Ovary (tissue), 10 donors: ENCODE measurements at places on chromosomes 7 and 10.
A peak's percentile ranks its signal among the peaks of the same experiment; 100 is the strongest.

- no peak for DNase-seq
Observed at GRCh38 chr10:122407375-122408125, 33.0 kb downstream of the PLEKHA1 start.

GRCh38 chr7:26360650-26361049 lies 69.0 kb downstream of the SNX10 start:
- no peak for DNase-seq

DNA sequence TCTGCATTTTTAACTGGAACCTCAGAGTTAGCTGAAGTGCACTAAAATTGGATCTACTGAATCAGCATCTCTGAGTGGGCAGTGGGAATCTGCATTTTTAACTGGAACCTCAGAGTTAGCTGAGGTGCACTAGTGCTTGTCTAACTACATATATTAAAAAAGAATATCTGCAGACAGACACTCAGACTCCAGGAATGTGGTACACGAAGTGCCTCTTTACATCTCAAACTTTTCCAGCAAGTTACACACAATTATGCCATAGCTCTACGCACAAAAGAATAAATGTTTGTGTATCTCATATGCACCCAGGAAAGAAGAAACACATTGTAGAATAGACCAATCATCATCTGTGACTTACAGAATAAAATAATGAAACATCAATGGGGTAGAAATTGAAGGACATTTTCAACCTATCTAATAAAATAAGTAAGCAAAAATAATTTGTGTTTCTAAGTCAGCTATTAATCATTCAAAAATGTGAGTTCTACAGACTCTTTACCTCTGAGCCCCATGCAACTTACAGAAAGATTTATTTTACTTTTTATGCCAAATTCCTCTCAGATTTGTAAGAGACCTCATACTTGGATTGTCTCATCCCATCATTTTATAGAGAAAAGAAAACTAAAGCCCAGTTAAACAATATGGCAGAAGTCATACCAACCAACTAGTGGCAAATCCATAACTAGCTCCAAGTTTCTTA lies 28.3 kb downstream of the PPP1R3A start:
- no peak for DNase-seq

- no peak for DNase-seq
Observed at GRCh38 chr7:106566196-106566595, 94.8 kb downstream of the CCDC71L start.

DNA sequence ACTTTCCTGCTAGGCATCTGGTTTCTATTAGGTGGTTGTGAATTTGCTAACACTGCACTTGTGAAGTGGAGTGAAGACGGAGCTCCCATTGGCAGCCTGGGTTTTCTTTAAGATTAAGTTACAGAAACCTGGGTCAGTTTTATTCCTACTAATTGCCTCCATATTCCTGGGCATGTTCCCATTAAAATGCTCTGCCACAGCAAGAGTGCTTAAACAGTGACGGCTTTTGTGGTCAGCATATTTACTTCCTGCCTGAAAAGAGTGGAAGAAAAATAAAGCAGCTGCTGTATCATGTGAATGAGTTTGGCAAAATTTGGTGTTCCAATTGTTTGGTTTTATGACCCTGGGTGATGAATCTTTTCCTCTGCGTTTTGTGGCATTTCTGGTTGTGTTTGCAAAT lies 96.9 kb upstream of the PLXDC2 start:
- DNase-seq = no peak

DNA sequence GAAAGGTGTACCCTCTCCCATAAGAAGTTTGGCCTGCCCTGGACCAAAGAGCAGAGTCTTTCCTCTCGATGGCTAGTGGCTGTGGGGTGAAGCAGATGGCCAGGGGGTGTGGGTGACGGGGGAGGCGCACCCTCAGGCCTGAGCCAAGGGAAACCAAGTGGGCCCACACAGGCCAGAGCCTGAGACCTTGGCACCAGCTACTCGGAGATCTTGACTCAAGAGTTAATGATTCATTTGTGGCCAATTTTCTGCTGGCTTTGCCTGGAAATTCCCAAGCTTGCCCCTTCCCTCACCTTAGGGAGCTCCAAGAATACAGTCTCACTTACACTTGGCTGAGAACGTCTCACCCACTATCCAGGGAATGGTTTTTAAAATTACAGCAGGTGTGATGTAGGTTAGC lies 42.7 kb downstream of the ZMIZ1 start:
- no peak for DNase-seq

GRCh38 chr10:123563994-123564393 lies 102.2 kb upstream of the GPR26 start:
- no peak for DNase-seq

GRCh38 chr7:920351-921070 lies 34.0 kb downstream of the ADAP1 start:
- peak; percentile 11 for DNase-seq

- no peak for DNase-seq
Observed at GRCh38 chr10:4501306-4501705, 324.7 kb upstream of the AKR1E2 start.

DNA sequence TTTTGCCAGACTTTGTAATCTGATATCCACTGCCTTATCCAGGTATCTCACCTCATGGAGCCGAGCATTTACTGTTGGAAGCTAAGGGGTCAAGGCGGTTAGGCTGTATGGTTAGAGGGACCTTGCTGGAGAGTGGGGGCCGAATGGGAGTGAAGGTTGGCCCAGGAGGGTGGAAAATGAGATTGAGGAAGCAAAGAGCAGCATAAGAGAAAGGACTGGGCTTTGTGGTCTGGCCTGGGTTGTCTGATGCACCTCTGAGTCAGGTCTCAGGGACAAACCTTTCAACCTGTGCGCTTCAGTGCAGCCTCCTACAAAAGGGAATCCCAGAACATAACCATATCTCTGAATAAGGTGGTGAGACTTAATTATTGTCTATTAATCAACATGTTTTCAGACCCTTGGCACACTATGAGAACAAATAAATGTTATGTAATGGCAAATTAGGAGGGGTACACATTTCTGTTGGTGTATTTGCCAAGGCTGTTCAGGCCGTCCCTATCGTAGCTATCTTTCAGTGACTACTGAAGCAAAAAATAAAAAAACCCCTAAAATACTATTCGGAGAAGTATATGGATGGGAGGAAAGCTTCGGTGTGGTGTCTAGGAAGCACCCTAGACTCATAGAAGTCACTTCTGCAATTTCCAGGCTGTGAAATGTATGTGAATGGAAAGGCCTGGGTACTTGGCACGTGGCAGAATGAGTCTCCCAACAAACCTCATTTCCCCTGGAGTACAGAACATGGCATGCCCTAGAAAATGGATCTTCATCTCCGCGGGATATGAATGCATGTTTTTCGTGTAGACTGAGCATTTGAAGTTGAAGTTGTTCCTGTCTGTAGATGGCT lies 4.3 kb downstream of the CAMK1D start:
- no peak for DNase-seq

GRCh38 chr7:80634505-80634904 lies 3.9 kb upstream of the CD36 start:
- no peak for DNase-seq

DNA sequence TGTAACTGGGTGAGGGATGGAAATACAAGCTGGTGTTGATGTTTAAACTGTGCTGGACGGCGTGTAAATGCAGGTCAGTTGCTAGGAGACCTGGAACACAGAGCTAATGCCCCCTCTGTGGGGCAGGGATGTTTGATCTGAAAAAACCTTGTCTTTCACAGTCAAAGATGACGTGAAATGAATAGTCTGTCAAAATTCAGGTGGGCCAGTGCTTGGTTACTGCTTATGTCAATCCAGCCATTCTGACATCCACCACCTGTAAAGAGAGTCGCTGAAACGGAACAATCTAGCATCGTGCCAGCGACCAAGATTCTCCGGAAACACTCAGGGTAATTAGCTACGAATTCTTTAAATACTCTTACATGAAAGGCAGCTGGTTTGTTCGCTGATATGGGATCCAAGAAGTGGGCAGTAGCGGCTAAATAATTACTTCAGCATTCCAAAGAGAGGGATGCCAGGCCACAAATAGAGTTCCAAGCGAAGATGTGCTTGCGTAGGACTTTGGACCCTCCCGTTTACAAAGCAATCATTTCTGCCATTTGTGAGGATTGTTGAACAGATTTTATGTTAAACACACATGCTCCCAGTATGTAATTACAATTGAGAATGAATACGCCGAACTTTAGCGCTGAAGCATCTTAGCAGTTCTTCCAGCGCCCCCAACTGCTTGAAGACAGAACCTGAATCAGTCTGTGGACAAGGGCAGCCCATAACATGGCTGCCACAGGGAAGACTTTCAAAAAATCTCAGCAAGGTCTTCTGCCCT lies 7.3 kb upstream of the ASB4 start:
- DNase-seq = peak; percentile 19

GRCh38 chr10:17793823-17794644 lies 15.1 kb upstream of the MRC1 start:
- DNase-seq = no peak

DNA sequence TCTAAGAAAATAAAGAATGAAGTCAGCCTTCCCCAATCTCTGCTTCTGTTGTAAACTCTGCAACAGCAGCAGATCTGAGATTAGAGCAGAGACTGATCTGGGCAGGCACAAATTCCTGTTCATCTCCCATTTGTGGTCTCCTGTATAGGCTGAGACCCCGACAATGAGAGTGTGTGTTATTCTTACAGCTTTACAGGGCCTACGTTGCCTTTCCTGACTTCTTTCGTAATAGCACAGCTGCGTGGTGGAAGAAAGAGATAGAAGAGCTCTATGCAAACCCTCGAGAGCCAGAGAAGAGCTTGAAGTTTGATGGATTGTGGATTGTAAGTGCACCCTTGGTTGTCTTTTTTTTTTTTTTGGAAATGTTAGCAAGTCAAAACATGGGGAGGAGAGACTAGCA lies 72.1 kb downstream of the PRSS58 start:
- no peak for DNase-seq

DNA sequence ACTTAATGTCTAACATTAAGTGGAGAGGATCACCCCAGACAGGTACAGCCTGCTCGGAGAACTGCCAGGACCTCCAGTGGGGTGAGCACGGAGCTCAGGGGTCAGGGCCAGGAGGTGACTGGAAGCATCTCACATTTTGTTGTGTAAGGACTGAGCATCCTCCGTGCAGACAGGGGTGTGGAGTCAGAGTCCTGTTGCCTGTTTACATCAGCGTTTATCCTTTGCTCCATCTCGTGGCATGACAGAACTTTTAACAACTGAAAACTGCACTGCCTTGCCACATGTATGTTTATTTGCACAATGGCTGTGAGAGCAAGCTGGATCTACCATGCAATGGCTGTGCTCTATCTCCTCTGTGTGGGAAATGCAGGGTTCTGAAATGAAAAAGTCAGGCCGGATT lies 175.4 kb upstream of the AKR1E2 start:
- DNase-seq = no peak

DNA sequence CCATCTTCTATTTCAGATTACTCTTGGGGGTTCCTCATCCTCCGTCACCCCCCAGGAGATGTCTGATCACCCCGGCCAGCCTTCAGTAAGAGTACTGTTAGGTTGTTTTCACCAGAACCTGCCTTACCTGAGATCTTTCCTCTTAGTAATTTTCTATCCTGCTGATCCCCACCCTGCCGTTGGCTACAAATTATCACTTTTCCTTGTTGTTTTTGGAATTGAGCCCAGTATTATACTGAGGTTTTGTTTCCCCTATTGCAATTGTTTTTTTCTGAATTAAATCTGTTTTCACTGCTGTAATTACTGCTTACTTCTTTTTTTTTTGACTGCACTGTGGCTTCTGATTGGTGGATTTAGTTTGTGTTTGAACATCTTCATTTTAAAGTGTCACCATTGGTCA lies 14.7 kb downstream of the SPAM1 start:
- no peak for DNase-seq

DNA sequence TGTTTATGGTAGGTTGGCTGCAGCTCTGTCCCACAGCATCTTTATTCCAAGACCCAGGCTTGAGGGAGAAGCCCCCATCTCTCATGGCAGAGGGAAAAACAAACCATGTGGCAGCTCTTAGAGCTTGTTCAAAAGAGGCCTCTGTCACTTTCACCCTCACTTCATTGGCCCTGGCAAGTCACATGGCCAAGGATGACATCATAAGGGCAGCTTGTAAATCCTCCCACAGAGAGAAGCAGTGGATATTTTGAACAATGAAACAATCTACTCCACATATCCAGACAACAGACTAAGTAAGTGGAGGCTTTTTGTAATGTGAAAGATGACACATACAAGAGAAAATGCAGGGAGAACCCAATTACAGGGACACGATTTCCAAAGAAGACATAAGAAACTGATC lies 108.1 kb downstream of the GRID1 start:
- no peak for DNase-seq

DNA sequence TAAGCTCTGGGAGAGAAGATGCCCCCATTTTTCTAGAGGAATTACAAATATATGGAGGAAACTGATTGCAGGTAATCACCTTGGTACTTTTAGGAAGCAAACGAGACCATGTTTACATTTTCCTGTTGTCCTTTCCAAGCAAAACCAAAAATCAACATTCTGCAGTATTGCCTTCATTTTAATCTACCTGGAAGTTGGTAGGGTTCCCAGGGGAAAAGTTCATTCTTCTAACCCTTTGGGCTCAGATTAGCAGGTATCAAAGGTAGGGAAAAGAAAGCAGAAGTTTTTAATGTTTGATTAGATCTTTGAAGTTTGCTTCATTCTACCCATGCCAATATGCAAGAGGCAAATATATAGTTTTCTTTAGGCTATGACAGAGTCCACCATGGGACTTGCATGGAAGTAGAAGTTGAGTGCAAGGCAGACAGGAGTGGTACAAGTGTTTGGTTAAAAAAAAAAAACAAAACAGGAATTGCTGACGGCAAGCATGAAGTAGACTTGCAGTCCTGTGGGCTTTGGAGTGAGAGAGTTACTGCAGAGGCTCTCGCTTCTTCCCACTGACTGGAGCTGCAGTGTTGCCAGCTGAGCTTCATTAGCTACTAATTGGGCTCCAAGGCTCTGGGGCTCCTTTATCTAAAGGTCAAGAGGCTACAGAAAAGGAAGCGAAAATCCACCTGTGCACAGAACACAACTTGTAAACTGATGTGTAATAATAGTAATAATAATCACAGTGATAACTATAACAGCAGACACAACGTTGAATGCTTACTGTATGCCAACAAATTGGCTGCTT lies 28.9 kb upstream of the ASAH2 start:
- no peak for DNase-seq

- DNase-seq = no peak
Observed at GRCh38 chr10:87589645-87590051, 70.0 kb upstream of the PAPSS2 start.
